Kidney tubule cell (primary cell): ENCODE measurements at places on chromosomes 6 and 20.

DNA sequence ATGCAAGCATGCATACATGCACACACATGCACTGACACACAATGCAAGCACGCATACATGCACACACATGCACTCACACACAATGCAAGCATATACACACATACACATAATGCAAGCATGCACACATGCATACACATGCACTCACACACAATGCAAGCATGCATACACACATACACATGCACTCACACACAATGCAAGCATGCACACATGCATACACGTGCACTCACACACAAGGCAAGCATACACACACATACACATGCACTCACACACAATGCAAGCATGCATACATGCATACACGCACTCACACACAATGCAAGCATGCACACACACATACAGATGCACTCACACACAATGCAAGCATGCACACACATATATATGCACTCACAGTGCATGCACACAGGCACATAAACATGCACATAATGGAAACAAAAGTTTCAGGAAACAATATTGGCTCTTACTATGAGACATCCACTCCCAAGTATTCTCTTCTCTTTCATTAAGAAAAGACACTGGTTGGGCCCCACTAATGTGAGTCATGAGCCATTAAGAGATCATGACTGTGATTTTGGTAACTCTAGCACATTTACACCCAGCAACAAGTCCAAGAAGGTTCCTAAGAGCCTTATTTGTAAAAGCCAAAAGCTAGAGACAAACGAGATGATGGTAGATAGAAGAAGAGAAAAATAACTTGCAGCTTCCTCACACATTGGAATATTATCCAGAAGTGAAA lies 22.2 kb downstream of the APCDD1L start:
- no peak for DNase-seq

- no peak for DNase-seq
These were observed 60.3 kb downstream of the FOXC1 start for GRCh38 chr6:1669996-1670395.

DNA sequence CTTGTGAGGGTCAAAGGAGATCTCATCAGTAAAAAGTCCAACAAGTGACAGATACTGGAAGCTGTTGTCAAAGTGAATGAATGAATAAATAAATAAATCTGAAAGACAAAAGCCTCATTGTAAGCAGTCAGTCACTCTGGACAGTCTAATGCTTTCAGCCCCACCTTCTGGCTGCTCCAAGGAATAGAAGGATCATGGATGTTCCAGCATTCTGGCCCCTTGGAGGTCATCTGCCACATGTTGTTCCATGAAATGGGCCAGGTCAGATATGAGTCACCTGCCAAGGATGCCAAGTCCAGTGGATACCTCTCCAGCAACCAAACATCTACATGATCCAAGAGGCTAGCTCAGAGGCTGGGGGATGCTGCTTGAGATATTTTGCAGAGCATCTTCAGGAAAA lies 185.6 kb downstream of the BMP7 start:
- peak; percentile 2 for DNase-seq

- peak; percentile 4 for DNase-seq
These were observed 9.8 kb upstream of the MAPK13 start for GRCh38 chr6:36120539-36120938.

DNA sequence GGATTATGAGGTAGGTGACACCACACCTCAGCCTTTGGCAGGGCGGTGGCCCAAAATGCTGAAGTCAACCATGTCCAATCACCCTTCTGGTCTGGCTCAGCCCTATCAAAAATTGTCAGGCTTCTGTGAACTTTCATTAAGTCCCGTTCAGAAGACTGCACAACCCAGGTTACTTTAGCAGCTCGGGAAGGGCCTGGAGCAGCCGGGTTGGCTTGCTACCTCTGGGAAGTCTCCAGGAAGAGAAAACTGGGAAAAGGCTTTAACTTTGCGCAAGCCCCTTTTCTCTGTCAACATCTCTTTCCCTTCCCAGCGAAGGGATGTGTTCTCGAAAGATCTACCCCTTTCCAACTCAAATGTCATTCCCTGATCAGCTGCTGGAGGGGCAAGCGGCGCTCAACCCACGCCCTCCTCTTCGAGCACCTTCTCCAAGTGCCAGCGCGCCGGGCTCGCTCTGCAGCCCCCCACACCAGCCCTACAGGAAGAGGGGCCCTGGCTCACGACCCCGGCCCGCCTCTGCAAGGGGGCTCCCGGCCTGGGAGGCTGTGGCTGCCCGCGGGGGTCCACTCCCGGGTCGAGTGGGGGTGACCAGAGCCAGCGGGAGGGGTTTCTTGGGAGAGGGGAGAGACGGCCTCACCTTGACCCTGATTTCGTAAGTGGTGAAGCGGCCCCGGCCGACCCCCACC lies 573 bp downstream of the SNX3 start:
- DNase-seq, result peak; percentile 61

- no peak for DNase-seq
These were observed 328.4 kb upstream of the CNR1 start for GRCh38 chr6:88494401-88495140.

GRCh38 chr6:444653-445275 lies 53.2 kb downstream of the IRF4 start:
- DNase-seq, result no peak

DNA sequence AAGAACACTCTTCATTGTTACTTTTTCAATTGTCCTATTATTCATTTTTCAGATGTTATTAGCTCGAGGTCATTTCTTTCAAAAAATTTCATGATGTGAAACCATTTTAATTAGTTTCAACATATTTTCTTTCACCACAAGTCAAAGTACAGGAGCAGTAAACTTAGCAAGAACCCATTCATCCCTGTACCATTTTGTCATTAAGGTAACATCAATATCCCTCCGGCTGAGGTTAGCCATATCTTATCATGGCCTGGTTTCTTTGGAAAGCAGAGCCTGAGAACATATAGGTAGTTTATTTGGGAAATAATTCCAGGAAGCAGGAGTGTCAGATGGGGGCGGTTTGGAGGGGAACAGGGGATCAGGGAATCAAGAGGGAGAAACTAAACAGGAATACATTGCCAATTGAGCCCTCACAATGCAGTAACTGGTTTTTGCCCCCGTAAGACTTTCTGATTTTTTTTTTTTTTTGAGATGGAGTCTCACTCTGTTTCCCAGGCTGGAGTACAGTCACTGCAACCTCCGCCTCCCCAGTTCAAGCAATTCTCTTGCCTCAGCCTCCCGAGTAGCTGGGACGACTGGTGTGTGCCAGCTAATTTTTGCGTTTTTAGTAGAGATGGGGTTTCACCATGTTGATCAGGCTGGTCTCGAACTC lies 83.7 kb downstream of the MKKS start:
- DNase-seq, result no peak

DNA sequence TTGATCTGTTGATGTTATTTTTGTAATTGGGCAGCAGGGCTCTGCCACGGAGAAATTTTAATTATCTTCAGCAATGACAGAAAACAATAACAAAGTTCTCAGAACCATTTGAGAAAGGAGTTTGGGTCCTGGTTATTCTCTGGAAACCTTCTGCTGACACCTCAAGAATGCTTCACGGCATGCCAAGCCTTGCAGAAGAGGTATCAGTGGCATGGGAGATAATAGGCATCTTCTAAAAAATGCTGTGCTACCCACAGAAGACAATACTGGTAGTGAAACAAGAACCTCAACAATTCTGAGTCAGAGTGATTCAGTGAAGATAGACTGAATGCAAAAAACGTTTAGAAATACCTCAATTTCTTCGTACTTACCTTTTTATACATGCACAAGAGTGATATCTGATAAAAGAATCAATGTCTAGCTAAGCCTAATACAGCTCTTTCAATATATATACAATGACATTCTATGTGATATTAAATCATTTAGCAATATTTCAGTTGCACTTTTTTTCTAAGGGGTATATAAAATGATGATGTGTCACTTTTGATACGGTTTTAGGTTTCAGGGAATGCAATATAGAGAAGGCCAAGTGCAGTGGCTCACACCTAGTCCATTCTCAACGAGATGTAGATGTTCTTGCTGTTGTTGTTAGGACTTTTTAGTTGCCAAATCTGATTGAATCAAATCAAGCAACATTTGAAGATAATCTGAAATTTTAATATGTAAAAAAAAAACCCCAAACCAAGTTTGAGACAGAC lies 110.4 kb upstream of the COL21A1 start:
- DNase-seq, result peak; percentile 49

DNA sequence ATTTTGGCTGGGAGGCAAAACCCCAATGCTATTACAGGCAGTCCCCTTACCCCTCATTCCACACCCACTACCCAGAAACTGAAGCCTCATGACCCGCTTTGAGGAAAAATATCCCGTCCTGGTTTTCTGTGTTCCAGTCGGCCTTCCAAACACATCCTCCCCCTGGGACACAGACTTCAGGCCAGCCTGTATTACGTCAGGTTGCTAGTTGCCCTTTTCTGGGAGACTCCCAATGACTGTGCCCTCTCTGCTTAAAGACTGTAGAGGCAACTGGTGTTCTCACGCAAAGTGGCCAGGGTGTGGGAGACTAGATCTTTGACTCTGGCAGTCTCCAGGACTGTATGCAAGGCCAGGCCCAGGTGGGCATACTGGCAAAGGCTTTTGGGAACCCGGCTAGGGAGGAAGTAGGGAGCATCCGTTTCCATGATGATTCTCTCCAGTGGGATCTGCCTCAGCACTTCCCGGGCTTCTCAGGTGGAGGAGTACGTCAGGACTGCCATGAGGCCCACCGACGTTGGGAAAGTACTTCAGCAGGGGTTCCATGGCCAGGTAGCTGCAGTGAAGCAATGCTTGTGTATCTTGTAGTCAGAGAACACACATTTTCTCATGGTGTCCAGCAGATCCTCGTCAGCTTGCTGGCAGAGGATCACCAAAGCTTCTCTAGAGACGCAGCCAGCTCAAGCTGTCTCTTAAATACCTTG lies 34.9 kb downstream of the DYNLT1 start:
- no peak for DNase-seq

- DNase-seq, result peak; percentile 75
These were observed 61.5 kb upstream of the HDDC2 start for GRCh38 chr6:125363039-125363823.

GRCh38 chr20:47355489-47356219 lies 845 bp downstream of the ZMYND8 start:
- DNase-seq, result no peak

GRCh38 chr6:125153391-125154117 lies at the start of gene TPD52L1:
TSS of gene TPD52L1 (plus strand) at chr6:125153773. CDS start at chr6:125153952, 179 bp downstream.
- DNase-seq, result peak; percentile 86

GRCh38 chr6:33384581-33385020 lies 7.0 kb upstream of the KIFC1 start:
- peak; percentile 58 for DNase-seq

DNA sequence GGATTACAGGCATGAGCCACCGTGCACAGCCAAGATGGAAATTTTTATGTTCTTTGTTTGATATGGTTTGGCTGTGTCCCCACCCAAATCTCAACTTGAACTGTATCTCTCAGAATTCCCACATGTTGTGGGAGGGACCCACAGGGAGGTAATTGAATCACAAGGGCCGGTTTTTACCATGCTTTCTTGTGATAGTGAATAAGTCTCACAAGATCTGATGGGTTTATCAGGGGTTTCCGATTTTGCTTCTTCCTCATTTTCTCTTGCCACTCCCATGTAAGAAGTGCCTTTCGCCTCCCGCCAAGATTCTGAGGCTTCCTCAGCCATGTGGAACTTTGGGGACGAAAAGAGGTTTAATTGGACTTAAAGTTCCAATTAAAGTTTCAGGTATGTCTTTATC lies 14.6 kb downstream of the EEF1A1 start:
- DNase-seq, result no peak

- DNase-seq, result no peak
These were observed 258.8 kb downstream of the CDH4 start for GRCh38 chr20:61510778-61511330.

DNA sequence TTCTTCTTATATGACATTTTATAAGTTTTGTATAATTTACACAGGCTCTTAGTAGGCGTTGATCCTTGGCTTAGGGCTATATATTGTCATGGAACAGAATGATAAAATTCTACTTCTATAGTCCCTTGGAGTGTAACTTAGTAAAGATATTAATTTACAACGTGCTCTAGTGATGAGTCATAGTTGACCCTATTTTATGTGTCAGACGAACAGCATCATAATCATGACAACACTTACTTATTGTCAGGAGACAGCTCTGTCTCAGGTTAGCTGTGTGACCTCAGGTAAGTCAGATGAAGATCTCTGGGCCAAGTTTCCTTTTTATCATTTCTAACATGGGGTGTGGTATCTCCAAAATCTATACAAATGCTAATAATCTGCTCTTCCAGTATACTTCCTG lies 473.5 kb downstream of the UTRN start:
- peak; percentile 60 for DNase-seq

- no peak for DNase-seq
These were observed 42.8 kb downstream of the MYO6 start for GRCh38 chr6:75791881-75792280.

DNA sequence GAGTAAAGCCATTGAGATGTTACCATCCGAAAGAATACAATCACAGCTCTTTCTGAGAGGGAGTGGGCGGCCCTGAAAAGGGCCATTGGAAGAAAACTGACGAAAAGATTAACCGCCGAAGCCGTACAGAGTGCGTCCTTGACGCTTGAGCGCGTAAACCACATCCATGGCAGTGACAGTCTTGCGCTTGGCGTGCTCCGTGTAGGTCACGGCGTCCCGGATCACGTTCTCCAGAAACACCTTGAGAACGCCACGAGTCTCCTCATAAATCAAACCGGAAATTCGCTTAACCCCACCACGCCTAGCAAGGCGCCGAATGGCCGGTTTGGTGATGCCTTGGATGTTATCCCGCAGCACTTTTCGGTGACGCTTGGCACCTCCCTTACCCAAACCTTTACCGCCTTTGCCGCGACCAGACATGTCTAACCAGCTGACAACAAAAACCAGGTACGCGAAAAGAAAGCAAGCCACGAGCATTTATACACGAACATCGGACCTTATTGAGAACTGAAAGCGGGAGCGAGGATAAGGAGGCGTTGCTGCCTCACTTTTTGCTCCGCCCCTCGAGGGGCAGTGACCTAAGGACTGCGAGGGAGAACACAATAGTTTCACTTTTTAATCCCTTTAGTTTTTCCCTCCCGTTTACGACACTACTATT lies 60.3 kb upstream of the HFE start:
- peak; percentile 98 for DNase-seq

DNA sequence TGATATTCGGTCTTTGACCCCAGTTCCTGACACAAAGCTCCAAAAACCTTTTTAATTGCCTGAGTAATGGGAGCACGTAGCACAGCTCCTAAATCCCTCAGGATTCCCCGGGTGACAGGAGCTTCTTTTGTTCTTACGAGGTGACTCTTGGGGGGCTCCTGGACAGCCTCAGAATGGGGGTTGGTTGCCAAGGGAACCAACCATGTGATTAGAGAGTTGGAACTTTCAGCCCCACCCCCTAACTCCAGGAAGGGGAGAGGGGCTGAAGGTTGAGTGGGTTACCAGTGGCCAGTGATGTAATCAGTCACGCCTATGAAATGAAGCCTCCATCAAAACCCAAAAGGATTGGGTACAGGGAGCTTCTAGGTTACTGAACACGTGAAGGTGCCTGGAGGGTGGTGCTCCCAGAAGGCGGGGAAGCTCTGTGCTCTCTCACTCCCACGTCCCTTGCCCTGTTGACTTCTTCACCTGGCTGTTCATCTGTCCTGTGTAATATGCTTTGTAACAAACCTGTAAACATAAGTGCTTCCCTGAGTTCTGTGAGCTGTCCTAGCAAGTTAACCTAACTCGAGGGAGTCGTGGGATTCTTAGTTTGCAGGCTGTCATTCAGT lies 89.5 kb downstream of the CHMP4B start:
- DNase-seq, result no peak
